ENCODE measurements at places on chromosomes 1 and 21.

- peak; percentile 78 for DNase-seq
Measured at GRCh38 chr1:58618303-58618702, 41.3 kb upstream of the TACSTD2 start.

GRCh38 chr1:23618586-23619083 lies 59.3 kb upstream of the ID3 start:
- no peak for DNase-seq

DNA sequence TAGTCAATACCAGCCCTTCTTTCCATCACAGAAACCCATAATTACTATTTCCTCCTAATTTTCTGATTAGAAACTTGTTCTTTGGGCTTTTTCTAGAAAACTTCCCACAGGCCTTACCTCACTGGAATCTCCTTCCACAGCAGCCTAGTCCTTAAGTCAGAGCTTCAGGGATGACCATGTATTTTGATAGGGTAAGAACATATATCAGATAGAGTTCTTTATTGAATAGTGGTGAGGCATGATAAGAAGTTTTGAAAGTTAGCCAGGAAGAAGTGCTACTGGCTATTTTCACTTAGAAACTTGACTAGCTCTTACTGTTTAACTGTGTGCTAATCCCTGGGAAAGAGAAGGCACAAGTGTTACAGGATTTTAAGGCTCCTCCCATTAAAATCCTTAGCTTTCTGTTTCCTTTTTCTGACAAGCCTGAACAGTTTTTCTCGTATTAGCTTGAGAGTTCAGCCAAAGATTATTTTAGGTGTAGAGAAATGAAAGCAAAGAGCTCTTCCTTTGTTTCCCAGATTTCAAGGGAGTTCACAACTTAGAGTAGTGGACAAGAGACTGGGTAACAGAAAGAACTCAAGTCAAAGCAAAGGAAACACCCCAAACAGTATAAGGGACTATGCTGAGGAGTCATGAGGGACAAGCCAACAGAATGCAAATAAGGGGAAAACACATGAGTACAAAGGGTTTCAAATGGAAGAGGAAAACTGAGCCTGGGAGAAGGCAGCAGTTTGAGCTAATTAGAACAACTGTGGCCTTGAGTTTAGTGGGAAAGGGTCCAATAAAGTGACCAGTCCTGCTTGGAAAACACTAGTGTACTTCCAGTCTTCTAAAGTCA lies 37.2 kb upstream of the AIM2 start:
- no peak for DNase-seq

GRCh38 chr1:172203135-172203823 lies 217.2 kb upstream of the C1orf105 start:
- DNase-seq = no peak

DNA sequence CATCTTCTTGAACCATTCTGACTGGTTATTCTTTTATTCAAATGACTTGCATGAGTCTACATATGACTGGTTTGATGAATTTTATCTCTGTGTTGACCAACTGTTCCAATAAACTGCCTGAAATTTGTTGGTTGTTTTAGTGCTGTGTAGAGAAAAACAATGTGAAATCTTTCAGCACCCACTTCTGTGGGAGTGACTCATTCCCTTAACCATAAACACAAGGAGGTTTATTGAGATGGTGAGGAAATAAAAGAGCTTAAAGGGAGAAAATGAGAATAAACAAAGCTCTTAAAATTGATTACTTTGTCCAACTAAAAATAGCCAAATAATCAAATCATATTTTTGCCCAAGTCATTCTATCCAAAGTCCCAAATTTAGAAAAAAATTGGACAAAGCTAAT lies 341.1 kb downstream of the TGFB2 start:
- DNase-seq = no peak

GRCh38 chr1:2636733-2637132 lies 3.9 kb upstream of the MMEL1 start:
- DNase-seq = no peak

- DNase-seq = no peak
Measured at GRCh38 chr1:36095760-36096405, 7.2 kb downstream of the ADPRS start.

GRCh38 chr1:41496080-41497055 lies 11.9 kb upstream of the EDN2 start:
- peak; percentile 95 for DNase-seq

DNA sequence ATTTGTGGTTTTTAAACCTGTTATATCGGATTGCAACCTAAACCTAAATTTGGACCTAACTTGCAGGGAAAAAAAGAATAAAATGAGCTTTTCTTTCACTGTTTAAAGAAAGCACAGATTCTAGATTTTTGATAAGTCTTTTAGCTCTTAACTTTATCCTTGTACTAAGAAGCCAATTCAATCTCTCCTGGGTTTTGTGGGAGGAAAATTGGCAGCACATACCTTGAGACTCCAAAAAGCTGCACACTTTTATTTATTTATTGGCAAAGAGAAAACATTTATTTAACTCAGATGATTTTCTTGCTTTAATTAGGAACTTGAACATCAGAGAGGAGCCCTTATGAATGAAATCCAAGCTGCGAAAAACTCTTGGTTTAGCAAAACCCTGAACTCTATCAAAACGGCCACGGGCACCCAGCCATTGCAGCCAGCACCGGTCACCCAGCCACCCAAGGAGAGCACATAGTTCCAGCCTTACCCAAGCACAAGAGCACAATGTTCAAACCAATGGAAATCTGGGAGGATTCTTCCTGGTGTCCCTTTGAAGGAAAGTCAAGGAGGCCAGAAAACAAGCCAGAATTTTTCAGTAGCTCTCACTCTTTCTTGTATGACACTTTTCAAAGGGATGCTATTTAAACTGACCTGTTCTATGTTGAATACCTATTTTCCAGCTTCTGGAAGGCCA lies 10.1 kb upstream of the CACYBP start:
- DNase-seq = no peak

DNA sequence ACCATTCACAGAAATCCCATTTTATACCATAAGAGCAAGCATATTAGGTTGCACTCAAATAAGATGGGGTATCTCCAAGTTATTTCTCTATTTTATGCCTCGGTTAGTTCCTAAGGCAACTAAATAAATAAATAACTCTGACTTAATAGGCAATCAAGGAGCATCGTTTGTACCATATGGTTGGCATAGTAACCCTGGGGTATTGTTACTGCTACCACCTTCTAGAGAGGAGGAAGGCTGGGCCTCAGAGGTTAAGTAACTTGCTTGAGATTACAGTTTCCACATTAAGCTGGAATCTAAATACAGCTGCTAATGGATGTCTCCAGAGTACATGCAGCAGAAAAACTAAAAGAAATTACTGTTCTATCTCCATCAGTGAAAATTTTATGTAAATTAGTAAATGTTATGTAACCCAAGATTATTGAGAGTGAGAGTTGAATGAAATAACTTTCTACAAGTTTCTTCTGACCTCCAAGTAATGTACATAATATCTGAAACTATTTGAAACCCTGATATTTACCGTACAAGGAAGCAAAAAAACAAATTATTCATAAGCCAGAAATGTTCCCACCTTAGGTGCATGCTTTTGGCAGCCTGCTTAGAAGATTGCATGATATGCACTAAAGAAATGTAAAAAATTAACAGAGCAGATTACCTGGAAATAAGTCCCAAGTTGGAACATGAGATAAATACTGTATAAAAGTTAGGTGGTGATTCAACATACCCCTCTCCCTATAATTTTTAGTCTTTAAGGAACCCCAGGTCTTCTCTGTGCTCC lies 127.0 kb downstream of the CRB1 start:
- no peak for DNase-seq

- no peak for DNase-seq
Measured at GRCh38 chr1:119954476-119955422, 58.4 kb upstream of the ADAM30 start.

DNA sequence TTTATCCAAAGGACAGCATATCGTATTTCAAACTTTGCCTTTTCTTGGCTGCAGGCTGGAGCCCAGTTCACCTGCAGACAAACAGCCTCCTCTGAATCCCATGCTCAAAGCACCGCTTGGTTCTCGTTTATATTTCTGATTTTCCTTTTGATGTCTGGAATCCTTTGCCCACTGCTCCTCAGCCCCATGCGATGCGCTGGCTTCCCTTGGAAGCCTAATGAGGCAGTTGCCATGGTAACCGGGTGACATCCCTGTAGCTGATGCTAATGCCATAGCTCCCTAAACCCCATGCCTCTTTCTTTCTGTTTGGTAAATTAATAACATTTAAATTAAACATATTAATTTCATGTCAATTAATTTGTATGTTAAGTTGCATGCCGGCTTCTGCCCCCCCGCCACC lies 327.1 kb downstream of the PRDM2 start:
- DNase-seq = no peak

GRCh38 chr1:184974056-184974836 lies at the start of gene NIBAN1:
Gene NIBAN1 (minus strand): TSS chr1:184974508. CDS start chr1:184974356, 152 bp downstream.
- DNase-seq = peak; percentile 91

- no peak for DNase-seq
Measured at GRCh38 chr1:160285506-160285905, 573 bp upstream of the PEX19 start.

DNA sequence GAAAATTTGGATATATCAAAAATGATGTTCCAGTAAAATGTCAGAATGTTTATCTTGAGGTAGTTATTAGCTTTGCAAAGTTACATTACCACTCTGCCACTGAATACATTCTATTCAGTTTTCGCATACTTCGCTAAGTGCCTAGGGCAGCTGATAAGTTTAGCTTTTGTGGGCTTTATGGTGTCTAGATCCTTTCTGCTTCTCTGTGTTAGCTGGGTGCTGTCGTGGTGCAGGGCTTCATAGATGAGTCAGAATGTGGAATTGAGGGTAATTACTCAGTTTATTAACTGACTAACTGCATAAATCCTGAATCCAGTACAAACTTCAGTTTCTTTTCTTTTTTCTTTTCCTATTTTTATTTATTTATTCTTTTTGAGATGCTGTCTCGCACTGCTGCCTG lies 21.5 kb downstream of the NCAM2 start:
- no peak for DNase-seq

DNA sequence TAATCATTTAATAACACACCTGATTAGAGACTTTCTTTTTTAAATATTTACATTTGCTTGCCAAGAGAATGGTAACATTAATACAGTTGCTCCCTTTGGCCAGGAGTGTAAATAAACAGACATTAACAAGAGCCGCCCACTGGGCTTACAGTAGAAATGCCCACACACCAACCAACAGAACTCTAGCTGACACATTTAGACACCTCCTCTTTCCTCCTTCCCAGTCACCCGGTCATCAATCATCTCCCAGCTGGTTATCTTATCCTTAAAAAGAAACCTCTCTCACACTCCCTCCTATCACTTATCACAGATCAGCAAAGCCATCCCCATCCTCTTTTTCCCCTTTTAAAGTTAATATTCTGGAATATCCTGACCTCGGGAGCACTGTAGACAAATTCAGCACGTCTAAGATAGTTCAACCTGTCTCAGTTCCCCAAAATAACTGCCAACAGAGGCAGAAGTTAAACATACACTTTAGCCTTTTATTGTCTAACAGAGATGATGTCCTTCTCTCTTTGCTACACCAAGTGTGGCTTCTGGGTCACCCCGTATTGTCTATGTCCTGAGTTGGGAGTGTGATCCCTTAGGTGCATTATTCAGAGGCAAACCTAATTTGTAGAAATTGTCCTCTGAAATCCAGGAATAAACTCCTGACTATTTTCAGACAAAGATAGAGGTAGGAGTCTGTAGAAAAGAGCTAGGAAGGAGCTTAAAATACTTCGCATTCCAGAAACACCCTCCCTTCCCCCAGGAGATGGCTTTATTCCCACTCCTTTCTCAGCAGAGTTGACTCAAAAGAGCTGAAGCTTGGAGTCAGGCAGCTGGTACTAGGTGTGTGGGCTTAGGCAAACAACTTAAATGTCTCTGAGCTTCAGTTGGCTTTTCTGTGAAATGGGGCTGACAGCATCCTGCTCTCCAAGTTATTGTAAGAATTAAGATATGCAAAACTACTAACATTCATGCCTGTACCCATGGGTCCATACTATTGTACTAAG lies 8.8 kb downstream of the MYCL start:
- DNase-seq = no peak

DNA sequence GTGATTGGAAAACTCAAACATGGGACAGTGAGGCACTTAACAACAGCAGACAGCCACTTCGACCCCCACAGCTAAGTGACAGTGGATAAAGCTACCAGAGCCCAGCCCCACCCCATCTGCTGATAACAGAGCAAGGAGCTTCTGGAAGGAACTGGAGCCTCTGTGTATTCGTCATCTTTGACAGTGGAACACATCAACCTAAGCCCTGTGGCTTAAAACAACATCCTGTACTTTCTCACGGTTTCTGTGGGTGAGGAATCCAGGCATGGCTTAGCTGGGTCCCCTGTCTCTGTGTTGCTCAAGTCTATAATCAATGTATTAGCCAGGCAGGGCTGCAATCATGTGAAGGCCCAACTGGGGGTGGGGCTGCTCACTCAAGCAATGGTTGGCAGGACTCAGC lies 18.4 kb upstream of the SIPA1L2 start:
- DNase-seq = no peak

Measured in coronary artery (tissue), 2 donors.